GM12864 (cell line): ENCODE measurements at places on chromosomes 1 and 21.

DNA sequence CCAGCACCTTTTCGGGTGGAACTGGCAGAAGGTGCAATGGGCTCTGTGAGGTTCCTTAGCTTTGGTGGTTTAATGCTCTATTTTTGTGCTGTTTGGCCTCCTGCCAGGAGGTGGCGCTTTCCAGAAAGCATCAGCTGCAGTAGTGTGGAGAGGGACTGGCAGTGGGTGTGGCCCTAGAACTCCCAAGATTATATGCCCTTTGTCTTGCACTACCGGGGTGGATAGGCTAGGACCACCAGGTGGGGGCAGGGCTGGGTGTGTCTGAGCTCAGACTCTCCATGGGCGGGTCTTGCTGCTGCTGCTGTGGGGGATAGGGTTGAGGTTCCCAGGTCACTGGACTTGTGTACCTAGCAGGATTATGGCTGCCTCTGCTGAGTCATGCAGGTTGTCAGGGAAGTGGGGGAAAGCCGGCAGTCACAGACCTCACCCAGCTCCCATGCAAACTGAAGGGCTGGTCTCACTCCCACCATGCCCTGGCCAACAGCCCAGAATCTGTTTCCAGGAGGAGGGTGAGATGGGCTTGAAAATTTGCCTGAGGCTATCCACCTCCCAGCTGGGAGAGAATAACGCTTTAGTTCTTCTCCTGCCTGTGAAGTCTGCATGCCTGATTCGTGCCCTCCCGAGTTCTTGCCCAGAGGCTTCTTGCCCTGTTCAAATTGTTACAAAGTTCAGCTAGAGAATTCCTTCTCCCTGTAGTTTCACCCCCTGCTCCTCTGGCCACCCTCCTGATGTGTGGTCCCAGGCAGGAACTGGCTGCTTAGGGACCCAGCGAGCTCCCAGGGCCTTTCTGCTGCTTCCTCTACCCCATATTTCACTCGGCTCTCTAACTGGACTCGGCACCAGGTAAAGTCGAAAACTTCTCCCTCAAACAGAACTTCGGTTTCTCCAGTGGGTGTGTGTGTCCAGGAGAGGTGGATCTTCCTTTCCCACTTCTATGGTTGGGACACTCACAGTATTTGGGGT, 76.5 kb upstream of the BTG3 start:
- no peak for DNase-seq

DNA sequence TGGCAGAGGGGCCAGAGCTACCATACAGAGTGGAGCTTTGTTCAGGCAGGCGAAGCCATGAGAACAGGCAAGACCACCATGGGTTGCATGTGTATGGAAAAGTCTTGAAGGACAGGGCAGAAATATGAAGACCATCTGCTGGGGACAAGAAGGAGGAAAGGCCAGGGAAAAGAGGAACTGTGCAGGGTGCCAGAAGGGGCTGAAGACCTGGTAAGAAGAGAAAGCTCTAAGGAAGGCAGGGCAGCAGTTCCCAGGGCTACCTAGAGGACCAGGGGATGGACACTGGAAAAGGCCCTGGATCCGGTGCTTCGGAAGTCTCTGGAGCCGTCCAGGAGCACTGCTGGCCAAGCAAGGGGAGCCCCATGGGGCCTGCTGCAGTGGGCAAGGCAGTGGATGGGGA, 43.4 kb downstream of the PKP1 start:
- no peak for DNase-seq

DNA sequence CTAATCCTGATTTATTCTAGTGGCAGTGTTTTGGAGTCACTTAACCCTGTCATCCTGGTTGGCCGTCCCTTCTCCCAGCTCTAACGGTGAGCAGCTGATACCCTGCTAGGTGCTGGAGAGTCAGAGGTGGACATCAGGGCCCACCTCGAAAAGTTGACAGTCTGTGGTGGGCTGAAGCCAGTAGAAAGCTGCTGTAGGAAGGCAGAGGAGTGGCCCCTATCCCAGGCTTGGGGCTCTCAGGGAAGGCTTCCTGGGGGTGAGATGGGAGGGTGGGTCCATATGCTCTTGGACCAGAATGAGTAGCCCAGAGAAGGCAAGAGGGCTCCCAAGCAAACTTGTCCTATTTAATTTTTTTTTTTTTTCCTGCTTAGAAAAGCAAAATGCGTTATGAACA, 475 bp upstream of the RPL5 start:
- DNase-seq, result no peak

GRCh38 chr1:77018761-77019160, 151.5 kb downstream of the ST6GALNAC5 start:
- no peak for DNase-seq

DNA sequence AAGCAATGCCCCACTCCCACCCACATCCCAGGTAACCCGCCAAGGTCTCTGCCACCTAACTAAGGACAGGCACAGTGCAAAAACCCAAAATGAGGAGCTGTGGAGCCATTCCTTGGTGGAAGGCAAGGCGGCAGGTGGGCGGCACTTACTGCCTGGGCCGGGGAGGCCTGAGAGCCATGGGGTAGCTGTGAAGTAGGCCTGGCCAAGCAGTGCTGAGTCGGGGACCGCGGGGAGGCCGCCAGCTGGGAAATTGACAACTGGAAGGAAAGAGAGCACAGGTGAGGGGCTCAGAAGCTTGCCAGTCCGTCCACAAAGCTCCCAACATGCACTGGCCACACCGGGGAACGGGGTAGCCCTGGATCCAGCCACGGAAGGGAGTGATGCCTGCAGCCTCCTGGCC, 85.3 kb downstream of the NPHP4 start:
- DNase-seq, result no peak

DNA sequence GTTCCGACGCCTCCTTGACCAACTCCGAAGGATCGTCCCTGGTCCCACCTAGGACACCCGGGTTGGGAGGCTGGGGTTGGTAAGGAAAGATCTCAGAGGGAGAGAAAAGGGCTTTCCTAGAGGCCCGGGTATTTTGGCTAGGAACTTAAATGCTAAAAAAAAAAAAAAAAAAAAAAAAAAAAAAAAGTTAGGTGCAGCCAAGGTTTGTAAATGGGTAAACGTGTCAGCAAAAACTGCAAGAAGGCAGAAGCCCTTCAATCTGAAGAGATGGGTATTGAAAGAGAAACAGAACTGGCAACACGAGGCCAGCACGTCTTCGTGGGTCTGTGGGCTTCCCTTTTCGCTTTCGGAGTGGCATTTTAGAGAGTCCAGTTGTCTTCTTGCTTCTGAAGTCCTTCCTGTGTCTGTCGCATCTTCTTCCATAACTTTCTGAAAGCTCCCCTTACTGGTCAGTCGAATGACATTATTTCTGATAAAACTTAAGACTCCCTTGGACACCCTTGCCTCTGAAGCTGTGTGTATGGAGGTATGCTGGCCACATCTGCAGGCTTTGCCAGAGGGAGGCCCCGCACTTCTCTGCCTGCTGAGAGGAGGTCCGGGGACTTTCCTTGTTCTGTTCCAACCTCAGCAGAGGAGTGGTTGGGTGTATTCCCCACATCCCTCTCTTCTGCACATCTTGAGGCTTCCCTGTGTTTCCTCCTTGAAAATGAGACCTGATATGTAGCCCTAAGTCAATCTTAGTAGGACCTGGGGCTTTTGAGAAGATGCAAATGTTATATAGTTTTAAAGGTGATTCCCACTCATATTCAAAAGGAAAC, 745 bp downstream of the RCSD1 start:
- DNase-seq, result no peak

DNA sequence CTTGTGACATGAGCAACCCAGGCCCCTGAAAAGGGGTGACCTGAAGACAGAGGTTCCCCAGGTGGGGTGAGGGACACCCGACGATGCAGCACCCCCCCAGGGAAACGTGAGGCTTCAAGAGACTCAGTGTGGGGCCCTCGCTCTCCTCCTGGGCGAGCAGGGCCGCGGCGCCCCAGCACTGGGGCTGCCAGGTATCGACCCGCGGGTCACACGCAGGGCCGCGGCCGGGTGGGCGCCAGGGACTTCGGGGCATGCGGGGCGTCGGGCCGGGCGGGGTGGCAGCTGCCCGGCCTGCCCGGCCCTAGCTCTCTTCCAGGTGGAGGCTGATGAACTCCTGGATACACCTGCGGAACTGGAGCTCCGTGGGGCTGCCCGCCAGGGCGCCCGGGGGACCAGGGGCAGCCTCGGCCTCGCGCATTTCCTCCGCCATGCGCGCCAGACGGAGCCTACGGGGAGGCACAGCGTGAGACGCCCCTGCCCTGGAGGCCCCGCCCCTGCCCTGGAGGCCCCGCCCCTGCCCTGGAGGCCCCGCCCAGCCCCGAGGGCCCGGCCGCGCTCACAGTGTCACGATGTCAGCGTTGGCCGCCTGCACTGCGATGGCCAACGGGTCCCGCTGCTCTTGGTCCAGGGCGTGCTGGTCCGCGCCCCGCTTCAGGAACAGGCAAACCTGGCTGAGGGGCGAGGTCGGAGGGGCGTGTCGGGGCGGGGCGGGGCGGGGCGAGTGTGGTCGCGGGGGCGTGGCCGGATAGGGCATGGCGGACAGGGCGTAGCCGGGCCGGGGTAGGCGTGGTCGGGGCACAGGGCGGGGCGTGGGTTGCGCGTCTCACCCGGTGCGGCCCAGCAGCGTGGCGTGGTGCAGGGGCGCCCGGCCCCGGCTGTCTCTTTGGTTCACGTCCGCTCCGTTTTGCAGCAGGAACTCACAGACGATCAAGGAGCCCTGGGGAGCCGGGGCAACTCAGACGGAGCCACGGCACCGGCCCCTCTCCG, 13.3 kb downstream of the SCNN1D start:
- no peak for DNase-seq

GRCh38 chr1:67355745-67356424, 48.2 kb downstream of the IL12RB2 start:
- DNase-seq, result no peak

- DNase-seq, result no peak
Observed at GRCh38 chr1:61171346-61171745, 89.0 kb downstream of the NFIA start.

DNA sequence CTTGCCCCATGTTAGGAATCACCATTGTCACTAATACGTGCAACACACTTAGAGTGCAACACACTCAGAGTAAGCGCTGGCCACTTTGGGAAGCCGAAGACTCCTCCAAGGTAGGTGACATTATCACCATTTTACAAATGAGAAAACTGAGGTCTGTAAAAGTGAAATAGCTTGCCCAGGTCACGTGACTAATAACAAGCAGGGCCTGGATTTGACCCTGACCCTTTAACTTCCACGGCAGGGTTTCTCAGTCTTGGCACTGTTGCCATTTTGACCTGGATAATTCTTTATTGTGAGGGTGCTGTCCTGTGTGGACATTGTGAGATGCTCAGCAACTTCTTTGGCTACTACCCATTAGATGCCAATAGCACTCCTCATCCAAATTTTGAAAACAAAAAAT, 7.8 kb upstream of the GPR88 start:
- DNase-seq, result no peak

- no peak for DNase-seq
Observed at GRCh38 chr1:29823561-29823960, 587.2 kb downstream of the PTPRU start.

DNA sequence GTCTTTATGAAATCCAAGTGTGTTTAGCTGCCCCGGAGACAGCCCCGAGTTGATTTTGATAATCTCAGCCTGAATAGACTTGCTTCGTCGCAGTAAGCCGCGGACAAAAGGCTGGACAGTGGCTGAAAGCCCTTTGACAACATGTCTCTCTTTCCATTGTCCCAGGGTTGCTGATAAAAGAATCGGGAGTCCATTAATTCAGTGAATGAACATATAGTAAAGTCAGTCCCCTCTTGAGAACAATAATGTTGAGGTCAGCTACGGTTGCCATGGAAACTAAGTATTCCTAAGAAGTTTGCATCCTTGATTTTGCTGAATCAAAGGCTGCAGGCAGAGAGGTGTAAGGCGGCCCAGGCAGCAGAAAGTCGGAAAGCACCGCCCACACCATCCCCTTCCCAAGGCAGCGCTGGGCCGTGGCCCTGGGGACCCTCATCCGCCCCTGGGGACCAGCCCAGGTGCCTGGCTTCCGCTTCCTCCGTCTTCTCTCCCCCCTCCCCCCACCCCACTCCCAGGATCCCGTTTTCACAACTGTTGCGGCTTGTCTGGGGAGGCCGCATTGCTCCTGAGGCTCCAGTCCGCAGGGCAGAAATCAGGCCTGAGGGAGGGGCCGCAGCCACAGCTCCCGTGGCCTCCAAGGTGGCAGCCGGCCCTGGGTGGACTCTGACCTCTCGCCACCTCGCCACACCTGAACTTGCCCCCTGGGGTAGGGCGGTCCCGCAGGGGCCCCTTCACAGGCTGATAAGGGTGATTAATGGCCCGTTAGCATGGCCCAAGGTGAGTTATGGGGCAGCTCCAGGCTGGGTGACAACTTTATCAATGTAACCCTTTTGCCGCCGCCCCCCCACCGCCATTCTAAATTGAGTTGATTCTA, 180.9 kb downstream of the PRDM16 start:
- no peak for DNase-seq

DNA sequence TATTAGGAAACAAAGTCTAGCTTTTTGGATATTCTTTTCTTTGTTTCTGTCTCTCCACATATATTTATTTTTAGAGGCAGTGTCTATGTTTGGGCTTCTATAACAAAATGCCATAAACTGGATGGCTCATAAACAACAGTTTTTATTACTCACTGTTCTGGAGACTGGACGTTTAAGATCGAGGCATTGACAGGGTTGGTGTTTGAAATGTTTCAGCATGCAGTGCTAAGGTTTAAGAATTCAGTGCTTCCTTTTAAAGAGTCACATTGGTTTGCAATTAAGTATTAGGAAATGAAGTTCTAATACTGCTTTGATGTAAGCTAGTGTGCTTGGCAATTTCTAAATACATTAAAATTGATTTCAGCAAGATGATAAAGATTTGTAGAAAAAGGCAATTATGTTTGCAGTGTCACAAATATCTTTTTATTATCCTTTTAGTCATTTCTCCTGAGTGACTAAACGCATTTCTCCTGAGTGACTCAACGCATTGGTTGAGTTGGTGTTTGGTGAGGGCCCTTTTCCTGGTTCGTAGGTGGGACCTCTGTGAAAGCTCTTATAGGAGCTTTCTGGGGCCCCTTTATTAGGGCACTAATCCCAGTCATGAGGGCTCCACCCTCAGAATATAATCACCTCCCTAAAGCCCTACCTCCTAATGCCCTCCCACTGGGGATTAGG, 317.0 kb downstream of the USP25 start:
- no peak for DNase-seq

- no peak for DNase-seq
Observed at GRCh38 chr1:70443739-70444138, 32.7 kb downstream of the CTH start.

DNA sequence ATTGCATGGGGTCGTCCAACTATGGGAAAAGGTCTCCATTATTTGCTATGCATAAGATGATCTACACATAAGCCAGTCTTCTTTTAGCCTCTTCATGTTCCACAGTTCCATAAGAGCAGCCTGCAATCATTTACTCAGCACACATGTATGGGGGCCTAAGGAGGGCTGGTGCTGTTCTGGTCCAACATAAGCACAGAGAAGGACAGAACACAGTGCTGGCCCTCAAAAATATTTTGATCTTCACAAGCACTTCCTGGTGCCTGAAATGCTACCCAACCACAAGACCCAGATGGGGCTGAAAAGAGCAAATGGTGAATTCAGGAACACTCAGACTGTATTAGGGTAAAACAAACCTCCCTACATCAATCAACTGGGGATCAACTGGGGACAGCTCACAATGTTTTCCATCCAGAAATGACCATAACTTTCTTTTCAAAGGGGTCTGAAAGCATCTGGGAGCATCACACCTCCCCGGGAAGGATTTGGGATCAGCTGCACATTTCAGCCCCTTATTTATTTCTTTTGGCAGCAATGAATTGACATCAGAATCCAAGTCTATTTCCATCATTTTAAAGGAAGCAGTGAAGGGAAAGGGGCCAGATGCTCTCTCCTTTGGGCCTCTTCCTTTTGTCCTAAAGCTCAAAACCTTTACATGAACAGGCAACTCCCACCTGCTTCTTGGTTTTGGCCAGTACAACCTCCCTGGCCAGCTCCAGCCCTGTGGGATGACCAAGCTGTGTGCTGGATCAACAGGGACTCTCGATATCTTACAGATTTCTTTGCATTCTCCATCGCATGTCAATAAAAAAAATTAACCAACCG, 45.7 kb downstream of the KCNN3 start:
- DNase-seq, result no peak

GRCh38 chr1:180230791-180231505, 884 bp downstream of the LHX4 start:
- no peak for DNase-seq
